ENCODE measurements at places on chromosomes 4 and X. TPM values are rescaled to one million over a fixed set of nuclear protein-coding genes. Genes with fewer than 3 reads are reported as not detected.

The EXOC1L gene
- not detected for total RNA-seq

The CT47B1 gene
- not detected for total RNA-seq

The CSN3 gene
- total RNA-seq: not detected

The STATH gene
- not detected for total RNA-seq

The CDKL2 gene
- total RNA-seq: 1.6 TPM

The IGSF1 gene
- total RNA-seq: 0.12 TPM

The PAGE1 gene
- total RNA-seq: not detected

The UGT2A1 gene
- total RNA-seq: not detected

The RAB33A gene
- not detected for total RNA-seq

DNA sequence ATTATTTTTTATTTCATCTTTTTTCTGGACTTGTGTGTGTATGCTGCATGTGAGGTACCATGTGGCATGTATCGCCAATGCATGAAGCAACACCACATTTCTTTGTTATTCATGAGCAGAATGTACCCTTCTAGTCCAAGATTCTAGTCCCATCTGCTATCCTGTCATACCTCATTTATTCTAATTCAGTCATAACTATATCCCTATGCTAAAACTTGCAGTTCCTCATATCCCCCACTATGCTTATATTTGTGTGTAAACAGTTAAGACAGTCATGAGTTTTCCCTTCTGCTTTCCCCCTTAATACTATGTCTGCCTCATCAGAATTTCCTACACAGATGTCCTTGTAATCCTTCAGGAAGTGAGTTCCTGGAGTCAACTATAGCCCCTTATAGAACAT lies 19.7 kb downstream of the OCRL start:
- DNase-seq: no peak

- DNase-seq: no peak
Measured at GRCh38 chrX:113804819-113805218, 779.1 kb upstream of the HTR2C start.

DNA sequence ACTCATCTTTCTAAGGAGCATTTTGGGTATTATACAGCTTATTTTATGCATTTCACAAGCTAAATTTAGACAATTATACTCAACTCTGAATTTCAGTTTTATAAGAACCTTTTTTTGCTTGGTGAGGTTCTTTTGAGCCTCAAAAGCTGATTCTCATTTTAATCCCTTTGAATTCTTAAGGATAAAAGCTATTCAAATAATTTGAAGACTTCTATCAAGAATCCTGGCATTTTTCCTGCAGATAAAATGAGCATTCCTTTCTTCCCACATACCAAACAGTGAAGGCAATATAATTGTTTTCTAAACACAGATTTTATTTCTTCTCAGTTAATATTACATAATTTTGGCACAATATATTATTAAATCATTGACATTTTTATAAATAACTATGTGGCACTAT lies 118.4 kb upstream of the GPM6A start:
- no peak for DNase-seq

GRCh38 chr4:176622251-176622948 lies 170.3 kb downstream of the VEGFC start:
- no peak for DNase-seq

DNA sequence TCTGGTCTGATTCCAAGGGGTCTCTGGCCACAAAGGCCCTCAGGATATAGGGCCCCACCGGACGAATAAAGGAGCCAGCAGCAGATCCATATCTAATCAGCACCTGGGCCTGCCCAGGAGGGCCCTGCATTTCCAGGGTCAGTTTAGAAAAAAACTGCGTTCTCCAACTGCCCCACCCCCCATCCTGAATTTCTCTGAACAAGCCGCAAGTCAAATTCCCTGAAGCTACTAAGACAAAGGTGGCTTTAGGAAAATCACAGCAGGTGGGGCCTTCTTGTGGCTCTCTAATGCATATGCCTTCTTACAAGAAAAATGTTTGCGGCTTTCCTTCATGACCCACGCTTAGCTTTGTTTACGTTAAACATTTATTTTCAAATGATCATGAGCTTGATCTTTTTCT lies 76.6 kb downstream of the MBNL3 start:
- no peak for DNase-seq

DNA sequence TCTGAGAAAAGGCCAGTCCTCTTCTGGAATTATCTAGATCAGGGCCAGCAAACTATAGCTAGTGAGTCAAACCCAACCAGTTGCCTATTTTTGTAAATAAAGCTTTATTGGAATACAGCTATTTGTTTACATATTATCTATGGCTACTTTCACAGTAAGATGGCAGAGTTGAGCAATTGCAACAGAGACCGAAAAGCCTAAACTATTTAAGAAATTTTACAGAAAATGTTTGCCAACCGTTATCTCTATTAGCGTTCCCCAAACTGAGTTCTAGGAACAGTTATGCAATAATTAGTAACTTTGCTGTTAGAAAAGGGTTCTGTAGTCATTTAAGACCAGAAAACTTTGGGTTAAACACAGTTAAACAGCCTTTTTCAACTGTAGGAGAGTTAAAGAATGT lies 10.5 kb downstream of the TEX13B start:
- no peak for DNase-seq

DNA sequence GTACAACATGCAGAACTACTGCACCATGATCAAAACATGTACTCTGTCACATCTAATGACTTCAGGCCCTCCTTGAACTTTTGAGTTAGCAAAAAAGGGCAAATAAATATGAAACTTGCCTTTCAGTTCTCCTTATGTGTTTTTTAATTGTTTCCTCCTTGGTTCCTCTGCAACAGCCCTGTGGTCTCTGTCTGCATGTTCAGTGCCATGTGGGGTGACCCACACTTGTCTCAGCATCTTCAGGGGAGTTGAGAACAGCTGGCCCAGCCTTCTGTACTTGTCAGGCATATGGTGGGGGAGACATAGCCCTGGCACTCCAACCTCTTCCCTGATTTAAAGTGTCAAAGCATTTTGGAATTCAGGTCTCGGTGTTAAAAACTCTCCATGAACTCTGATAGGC lies 188.0 kb upstream of the PGRMC2 start:
- DNase-seq: no peak

DNA sequence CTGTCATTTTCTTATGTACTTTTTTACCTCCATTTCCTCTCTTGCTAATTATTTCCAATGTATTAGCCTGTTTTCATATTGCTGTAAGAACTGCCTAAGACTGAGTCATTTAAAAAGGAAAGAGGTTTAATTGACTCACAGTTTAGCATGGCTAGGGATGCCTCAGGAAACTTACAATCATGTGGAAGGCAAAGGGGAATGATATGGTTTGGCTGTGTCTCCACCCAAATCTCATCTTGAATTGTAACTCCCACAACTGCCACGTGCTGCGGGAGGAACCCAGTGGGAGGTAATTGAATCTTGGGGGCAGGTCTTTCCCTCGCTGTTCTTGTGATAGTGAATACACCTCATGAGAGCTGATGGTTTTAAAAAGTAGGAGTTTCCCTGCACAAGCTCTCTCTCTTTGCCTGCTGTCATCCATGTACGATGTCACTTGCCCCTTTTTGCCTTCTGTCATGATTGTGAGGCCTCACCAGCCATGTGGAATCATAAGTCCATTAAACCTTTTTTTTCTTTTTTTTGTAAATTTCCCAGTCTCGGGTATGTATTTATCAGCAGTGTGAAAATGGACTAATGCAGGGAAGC lies 870.0 kb upstream of the INTU start:
- no peak for DNase-seq

- DNase-seq: no peak
Measured at GRCh38 chr4:42955746-42956505, 63.4 kb downstream of the GRXCR1 start.

DNA sequence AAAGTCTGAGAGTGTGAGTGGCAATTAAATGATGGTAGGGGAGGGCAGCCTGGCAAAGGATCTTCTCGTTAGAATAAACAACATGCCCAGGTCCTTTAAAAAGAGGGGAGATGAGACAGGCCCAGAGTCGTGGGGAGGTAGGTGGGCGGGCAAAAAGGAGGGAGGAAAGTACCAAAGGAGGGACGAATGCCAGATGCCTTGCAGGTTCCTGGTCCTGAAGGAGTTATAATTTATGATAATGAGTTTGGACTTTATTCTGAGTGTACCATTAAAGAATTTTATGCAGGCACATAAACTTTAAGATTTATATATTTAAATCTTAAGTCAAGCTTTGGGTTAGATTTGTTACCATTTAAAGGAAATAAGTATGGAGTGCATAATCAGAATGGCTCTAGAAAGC lies 62.3 kb upstream of the SMARCA5 start:
- DNase-seq: no peak

DNA sequence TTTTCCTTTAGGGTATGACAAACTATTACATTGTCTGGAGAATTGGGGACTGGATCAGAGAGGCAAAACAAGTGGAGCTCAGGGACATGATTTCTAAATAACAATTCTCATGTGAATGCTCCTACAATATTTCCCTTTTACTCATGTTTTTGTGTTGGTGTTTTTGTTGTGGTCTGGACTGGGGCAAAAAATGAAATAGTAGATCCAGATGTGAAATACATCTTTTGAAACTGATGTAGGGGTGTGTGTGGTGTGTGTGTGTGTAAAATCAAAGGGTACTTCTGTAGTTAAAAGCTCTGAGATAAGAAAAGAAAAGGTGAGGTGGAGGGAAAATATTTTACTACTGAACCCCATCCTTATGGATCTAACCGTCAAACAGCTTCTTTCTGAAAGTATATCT lies 188.4 kb upstream of the RPL34 start:
- DNase-seq: no peak

DNA sequence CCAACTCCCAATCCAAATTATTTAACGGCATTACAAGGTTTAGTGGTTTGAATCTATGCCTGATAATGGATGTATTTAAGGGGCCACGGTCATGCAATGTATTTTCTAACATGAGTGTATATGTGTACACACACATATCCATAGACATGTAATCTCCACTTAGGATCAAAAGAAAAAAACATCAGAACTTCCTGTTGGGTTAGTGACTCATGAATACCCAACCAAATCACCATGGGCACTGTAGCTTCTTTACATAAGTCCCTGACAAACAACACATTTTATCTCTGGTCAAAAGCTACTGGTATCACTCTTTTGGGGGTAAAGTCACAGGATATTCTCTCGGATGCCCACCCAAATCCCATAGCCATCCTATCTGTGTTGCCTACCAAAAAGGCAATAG lies 36.5 kb upstream of the TFDP3 start:
- no peak for DNase-seq

DNA sequence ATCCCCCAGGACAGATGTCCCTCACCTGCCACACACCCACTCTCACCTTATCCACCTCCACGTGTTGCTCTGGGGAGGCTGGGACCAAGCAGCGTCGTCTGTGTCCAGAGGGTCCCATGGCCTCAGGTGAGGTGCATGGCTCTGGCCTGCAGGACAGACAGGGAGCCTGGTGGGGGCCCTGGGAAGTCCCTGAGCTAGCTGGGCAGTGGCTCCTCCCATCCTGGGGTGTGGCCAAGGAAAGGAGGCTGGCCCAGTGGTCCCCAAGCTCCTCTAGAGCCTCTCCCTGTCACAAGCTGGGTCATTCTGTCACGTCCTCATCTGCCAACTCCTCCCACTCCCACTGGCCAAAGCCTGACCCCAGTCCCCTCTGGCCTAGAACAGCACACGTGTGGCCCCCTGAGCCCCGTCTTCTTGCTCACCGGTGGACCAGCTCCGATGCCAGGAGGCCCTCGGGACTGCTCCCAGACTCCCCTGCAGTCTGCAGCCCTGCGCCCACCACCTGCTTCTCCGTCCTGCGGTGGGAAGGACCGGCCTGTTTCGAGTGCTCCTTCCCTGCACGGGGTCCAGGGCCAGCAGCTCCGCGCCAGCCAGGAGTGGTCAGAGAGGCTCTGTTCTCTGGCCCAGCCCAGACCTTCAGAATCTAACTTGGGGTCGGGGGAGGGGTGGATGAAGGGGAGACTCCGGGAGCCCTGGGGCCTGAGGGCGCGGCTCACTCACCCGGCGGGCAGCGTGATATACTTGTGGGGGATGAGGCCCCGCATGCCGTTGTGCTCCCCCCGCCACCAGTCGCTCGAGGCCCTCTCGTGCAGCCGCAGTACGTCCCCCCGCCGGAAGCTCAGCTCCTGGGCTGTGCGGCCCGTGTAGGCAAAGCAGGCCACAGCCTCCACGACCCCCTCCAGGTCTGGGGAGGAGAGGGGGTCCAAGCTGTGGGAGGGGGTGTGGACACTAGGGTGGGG lies 4.8 kb downstream of the AVPR2 start:
- no peak for DNase-seq

DNA sequence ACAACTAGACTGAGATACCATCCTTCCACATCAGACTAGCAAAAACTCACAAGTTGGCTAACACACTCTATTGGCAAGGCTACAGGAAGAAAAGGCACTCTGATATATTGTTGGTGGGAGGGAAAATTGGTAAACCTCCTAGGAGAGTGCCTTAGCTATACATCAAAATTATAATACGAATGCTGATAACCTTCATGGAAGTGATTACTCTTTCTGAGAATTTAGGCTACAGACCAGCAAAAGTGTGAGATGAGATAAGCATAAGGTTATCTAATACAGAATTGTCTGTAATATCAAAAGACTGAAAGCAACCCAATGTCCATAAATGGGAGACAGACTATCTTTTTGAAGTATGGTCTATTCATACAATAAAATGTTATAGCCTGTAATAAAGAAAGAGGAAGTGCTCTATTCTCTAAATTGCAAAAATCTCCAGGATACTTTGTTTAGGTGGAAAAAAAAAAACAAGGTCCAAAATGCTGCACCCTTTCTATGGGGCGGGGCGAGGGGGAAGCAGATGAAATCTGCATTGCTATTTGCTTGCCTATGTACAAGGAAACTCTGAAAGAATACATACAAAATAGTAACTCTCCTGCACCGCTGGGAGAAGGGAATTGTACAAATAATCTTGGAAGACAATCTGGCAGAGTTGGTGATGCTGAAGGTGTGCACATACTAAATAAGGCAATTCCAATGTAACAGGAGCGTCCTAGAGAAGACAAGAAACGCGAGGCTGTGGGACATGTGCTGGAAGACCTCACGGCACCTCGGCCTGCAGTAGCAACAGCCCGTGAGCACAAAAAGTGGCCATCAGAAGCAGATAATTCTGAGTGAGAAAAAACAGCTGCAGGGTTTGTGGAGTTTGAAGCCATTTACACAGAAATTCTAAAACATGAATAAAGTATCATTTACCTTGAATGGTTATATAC lies 109.7 kb downstream of the AFAP1 start:
- DNase-seq: peak; percentile 55

DNA sequence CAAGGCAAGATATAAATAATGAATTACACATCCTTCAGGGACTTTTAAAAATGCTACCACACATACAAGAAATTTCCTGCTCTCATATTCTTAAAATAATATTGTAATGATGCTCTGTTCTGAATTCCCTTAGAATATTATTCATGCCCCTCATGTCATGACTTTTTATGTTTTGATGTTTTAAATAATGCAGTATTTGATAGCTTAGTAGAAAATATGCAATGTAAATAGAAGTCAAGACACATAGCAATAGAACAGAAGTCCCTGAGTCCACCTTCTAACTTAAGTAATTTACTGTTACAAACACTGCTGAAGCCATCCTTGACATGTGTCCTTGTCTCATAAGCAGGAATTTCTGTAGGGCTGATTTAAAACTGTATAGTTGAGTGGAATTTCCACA lies 1071.2 kb upstream of the LCORL start:
- DNase-seq: no peak
